Stimulated activated CD4-positive, alpha-beta T cell treated with anti-CD3 and anti-CD28 coated beads, Interleukin-12 subunit alpha, Interleukin-12 subunit beta, amount 100 ng/mL, for 4 hours (primary cell): ENCODE measurements at places on chromosomes 2 and 18.

DNA sequence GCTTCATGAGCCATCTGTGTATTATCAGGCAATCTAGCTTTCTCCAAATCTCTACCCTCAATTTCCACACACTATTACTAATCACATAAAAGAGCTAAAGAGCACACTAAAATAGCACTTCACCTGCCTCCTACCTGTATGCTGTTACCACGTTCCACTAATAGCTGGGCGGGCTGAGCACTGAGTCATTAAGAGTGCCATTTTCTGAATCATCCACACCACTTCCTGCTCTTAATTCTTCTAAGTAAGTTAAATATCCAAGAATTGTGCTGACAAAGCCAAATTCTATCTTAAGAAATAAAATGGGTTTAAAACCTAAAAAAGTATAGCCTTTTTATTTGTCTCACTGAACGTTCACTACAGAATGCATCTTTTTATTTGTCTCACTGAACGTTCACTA lies 35.7 kb downstream of the NOL10 start:
- peak; percentile 59 for DNase-seq

DNA sequence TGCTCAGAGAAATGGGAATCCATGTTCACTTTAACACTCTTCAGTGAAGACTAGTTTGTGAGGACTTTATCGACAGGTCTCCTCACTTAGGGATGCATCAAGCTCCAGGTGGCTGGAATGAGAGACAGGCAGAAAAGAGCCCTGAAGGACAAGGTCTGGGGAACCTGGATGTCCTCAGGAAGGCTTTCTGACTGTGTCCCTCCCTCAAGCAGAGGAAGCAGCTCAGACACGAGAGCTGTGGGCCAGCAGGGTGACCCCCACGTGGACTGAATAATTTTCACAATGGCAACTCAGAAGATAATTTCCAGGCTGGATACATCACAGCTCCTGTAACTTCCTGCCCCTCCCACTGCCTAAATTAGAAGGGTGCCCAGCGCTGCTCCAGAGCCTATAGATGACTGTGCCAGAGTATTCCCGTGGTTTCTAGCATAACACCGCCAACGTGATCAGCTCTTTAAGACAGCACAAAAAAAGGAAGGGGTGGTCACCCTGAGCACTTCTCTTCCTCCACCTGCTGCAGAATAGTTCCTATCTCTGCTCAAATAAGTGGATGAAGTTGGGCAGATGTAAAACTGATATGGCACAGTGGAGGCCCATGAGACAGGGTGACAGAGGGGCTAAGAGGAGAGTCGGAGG lies 25.7 kb upstream of the NCK2 start:
- DNase-seq, result no peak

DNA sequence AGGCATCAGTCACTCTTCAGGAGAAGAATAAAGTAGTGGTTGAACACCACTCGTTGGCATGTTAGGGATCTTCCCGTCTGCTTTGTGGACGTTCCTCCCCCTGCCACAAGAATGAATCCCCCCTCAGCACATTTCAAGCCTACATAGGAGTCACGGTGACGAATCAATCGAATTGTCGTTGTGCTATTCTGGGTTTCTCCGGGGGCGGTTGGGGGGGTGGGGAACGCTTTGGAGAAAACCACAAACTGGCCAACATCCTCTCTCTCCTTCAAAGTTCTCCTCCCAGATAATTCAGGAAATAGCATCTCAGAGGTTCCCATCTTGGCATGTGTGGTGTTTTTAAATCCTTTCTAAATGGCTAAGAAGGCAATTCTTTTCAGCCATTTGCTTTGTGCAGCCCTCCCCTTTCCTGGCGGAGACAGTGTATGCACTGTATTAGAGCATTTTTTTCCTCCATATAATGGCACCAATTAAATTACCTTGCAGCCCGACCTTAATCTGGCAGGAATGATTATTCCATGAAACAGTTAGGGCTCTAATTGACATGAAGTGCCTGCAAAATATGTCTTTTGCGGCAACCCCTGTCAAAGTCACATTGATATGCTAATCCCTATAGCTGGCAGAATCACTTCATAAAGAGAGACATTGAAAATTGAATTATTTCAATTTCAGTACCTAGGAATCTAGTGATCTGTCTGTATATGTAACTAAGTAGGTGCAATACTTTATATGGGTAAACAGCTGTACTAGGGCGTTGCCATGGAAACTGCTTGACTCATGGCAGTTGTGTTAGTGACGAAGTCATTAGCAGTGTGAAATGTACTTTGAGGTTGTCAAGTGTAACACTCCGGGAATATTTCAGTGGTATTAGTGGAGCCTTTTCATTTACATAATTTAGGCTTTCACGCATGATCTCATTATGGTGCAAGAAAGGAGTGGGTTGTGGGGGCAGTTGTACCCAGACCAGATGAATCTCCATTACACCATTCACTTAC lies 323.4 kb upstream of the SLC14A2 start:
- no peak for DNase-seq

DNA sequence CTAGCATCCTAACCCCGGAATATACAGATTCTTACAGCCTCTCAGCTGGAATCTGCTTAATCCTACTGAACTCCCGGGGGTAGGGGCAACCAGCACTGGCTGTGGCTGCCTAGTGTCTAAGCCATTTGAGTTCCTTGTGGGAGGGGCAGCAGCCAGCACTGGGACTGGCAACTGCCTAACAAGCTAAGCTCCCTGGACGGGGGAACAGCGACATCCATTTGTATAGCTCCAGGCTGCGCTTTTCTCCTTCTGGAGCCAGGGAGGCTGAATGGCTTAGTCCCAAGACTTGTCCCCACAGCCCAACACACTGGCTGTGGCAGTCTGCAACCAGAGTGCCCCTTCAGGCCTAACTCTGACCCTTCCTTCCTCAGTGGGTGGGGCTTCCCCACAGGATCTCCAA lies 787.2 kb downstream of the METTL4 start:
- DNase-seq, result no peak

- DNase-seq, result no peak
These were observed 34.7 kb downstream of the ST3GAL5 start for GRCh38 chr2:85854166-85854509.

DNA sequence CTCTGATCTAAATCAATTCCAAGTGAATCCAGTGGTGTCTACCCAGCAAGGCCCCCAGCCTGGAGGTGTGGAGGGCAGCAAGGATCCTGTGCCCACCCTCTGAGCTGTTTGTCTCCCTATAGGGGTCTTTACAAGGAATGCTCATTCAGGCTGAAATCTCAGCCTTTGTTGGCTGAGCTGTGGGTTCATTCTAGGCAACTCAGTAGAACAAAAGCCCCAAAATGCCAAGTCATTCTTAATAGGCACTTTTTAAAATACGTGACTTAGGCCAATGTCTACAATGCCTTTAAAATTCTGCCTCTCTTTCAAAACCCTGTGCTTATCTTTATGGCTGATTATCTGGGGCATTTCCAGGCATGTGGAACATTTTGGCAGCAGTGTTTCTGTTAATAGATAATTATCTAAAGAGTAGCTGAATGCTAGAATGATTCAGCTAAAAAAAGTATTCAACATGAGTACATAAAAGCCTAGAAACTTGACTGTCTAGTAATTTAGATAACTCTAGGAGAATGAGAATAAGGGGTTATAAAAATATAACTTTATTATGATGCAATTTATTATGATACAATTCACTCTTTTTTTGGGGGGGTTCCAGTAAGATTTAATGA lies 7.4 kb downstream of the UGT1A6 start:
- DNase-seq, result no peak

DNA sequence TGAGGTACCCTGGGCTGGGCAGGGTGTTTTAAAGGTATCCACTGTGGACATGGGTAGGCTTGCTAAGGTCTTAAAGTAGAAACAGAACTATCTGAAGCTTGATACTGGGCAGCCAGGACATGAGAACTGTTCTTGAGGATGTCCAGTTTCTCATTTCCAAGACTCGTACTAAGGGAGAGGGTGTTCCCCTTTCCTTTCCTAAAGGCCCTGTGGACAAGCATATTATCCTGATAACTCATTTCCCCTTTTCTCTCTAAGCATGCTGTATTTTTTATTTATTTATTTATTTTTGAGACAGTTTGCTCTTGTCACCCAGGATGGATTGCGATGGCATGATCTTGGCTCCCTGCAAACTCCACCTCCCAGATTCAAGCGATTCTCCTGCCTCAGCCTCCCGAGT lies 273.6 kb downstream of the PRKCE start:
- no peak for DNase-seq

GRCh38 chr18:6207116-6207515 lies 207.6 kb downstream of the L3MBTL4 start:
- no peak for DNase-seq

- no peak for DNase-seq
These were observed 5.3 kb downstream of the SAG start for GRCh38 chr2:233312874-233313273.

- DNase-seq, result no peak
These were observed 35.4 kb downstream of the FASTKD2 start for GRCh38 chr2:206800506-206801417.
